ENCODE measurements at places on chromosomes 12 and 14.

DNA sequence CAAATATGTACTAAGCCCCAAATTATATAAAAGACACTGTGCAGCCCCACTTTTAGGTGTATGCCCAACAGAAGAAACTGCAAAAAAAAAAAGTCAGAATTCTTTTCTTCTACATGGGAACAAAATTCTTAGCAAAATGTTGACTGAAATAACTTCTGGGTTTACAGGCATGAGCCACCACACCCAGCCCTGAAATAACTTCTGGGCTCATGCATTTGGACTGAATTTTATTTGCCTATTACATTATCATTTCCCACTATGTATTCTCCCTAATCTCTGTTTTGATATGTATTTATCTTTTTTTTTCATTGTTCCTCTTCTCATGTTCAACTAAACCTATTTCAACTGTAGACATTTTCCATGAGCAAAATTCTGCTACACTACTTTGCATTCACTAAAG is 169.2 kb downstream of the GRIN2B start:
- DNase-seq: no peak

- no peak for DNase-seq
Measured at GRCh38 chr14:53460544-53460943, 307.4 kb upstream of the DDHD1 start.

DNA sequence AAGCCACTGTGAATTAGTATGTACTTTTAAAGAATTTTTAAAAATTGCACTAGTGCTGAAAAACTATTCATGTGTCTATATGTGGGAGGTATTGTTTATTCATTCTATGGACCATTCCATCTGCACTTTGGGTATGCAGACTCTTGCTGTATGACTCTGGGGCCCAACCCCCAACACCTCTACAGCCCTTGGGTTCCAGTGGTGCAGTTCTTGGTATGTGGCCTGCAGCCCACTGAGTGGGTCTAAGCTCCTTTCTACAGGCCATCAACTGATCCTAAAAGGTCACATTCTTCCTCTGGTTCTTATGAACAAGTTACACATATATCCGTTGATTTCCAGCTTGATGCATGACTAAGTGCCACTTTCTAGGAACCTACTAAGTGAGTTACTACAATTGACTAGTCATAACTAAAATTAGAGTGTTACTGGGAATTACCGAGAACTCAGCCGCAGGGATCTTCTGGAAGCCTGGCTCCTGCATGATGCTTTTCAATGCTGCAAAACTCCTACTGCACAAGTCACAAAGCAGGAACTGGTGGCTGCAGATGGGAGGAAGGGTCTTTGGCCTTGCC is 62.4 kb upstream of the MED13L start:
- no peak for DNase-seq

DNA sequence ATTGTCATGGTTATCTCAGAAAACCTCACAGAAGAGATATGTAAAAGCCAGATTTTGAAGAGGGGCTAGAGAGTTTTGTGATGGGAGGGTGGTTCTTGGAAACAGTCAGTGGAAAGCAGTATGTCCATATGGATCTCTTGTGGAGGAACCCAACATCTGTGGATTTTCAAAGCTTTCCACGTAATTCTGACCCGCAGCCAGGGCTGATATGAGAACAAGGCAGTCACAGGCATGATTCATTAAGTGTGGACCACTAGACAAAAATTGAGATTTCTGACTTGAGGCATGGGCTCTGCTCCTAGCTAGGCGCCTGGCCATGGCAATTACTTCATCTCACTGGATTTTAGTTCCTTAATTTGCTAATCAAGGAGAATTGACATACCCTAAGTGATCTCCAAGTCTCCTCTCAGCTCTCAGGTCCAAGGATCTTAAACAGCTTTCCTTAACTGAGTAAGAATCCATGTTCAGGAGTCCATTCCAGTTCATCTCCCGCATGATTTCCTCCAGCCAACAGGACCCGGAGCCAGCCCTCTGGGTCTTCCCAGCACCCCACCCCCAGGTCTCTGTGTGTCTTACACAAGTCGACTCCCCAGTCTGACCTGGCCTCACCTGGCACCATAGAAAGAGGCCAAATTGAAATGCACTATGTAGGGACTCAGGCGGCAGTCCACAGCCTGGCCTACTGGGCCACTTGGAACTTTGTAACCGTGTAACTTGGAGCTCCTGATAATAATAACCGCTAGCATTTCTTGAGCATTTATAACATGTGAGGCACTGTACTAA is 176.3 kb upstream of the PARP11 start:
- DNase-seq: no peak

GRCh38 chr14:72631401-72631800 is 262.5 kb downstream of the DPF3 start:
- DNase-seq: no peak

GRCh38 chr12:122021822-122022392 is at the start of gene BCL7A:
Gene BCL7A (plus strand): TSS chr12:122021884. CDS start chr12:122022092, 208 bp downstream.
- DNase-seq: peak; percentile 43

GRCh38 chr14:64983439-64984310 is 3.0 kb upstream of the FNTB start:
- DNase-seq: no peak

DNA sequence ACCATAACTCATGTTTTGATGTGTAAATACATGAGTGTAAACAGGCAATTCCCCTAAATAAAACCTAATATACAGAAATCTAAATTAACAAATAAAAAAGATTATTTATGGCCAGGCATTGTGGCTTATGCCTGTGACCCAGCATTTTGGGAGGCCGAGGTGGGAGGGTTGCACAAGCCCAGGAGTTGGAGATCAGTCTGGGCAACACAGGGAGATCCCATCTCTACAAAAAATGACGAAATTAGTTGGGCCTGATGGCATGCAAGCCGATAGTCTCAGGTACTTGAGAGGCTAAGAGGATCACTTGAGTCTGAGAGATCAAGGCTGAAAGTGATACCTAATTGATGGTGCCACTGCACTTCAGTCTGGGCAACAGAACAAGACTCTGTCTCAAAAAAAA is 48.7 kb downstream of the BCAT1 start:
- DNase-seq: no peak

DNA sequence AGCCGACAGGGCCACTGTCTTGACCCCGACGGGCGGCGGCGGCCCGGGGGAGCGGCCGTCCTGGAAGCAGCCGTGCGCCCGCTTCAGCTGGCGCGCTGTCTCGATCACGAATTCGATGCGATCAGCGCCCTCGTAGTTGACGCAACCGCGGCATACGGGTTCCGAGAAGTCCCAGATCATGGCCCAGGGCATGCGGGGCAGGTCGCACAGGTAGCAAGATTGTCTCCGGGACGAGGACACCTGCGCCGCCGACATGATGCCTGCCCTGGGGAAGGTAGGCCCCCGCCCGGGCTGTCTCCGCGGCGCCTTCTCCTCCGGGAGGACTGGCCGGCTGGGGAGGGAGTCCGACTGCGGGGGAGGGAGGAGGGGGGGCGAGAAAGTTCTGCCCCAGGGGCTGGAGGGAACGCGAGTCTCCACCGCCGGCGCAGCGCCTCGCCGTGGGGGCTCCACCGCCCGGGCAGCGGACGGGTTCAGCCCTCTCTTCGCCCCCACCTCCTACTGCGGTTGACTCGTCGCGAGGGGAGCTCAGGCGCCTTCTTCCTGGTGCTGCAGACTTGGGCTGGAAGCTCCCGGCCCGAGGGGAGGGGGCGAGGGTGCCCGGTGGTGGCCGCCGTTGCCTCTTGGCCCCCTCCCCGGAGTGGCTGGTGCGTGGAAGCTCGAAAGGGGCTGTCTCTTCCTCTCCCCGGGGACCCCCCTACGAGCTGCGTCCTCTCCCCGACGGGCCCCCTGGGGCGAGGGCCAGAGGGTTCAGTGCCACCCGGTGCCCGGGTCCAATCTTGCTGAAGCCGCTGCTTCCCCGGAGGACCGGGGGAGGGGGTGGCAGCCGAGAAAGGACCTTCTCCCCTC is 747 bp downstream of the IRF2BPL start:
- peak; percentile 62 for DNase-seq

DNA sequence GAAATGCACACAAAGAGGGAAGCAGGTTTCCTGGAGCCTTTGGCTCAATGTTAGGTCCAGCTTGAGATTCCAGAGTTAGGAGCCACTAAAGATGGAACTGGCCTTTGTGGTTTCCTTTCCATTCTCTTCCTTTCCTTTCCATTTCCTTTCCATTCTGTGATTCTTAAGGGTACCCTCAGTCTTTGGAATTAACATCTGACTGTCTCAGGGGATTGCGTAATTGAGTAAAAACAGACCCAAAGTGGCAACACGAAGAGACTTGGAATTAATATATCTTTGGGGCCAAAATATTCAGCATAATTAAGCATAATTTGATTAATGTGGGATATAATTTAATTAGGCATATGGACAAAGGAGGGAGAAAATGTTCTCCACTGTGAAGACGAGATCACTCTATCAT is 205.6 kb downstream of the CRADD start:
- no peak for DNase-seq

DNA sequence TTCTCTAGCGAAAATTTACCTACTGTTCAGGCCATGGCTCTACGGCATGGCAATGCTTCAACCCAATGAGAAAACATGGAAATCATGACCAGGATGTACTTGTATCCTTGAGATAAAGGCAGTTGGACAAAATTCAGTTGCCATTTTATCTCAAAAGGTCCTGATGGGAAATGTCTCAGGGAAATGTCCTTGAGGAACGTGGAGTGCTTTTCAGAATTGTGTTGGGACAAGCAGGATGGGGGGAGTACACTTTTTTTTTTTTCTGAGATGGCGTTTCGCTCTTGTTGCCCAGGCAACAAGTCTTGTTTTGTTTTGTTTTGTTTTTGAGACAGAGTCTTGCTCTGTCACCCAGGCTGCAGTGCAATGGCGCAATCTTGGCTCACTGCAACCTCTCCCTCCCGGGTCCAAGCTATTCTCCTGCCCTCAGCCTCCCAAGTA is 86.8 kb upstream of the EIF5 start:
- DNase-seq: no peak

- no peak for DNase-seq
Measured at GRCh38 chr14:100070310-100070709, 5.1 kb downstream of the EVL start.

GRCh38 chr12:19744705-19745218 is 305.5 kb downstream of the AEBP2 start:
- DNase-seq: no peak

DNA sequence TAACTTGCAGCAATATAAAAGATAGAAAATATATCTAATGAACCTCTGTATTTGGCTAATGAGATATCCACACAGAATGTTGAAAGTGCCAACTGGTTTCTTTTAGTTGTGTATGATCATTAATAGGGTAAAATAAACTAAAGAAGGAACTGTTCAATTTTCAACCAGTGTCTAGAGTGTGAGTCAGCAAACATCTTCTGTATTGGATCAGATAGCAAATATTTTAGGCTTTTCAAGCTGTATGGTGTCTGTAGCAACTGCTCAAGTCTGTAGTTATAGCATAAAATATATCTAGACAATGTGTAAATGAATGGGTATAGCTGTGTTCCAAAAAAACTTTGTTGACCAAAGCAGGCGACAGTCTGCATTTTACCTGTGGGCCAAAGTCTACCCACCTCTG is 23.5 kb upstream of the NOVA1 start:
- DNase-seq: no peak

DNA sequence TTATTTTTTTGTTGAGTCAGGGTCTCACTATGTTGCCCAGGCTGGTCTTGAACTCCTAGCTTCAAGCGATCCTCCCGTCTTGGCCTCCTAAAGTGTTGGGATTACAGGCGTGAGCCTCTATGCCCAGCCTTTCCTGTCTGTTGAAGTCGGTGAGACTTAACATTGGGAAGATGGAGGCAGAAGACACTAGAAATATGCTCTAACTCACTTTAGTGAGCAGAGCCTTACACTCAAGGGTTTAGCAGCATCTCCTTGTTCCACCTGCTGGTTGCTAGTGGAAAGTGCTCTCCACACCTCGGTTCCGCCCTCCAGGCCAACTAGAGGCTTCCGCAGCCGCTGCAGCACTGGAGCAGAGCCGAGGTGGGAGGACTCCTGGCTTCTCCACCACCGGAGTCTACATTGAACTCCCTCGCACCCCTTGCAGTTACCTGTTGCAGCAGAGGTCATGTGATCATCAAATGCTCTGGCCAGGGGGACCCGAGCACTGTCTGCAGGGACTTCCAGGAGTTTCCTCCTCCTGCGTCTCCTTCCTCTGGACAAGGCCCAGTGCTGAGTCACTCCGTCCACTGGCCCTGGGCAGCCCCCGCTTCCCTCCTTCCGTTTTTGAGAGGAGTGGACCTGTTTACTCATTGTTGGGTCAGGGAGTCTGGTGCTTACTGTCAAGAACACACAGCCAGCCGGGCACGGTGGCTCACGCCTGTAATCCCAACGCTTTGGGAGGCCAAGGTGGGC is 9.4 kb upstream of the HVCN1 start:
- peak; percentile 67 for DNase-seq

DNA sequence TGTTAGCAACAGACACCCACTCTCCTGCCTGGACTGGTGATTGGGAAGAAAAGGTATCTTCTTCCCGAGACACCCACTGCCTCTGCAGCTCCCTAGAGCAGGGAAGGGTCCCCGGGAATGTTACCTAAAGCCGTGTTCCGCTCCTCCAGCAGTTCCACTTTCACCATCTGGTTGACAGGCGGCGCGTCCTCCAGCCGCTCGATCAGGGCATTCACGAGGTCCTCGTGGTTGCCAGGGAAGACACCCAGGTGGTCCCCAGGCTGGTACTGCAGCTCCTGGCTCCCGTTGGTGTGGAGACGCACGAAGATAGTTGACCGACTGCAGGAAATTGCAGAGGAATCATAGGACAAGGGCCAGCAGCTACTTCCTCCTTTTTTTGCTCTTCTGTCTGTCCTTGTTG is 44.2 kb upstream of the FBXO21 start:
- no peak for DNase-seq

DNA sequence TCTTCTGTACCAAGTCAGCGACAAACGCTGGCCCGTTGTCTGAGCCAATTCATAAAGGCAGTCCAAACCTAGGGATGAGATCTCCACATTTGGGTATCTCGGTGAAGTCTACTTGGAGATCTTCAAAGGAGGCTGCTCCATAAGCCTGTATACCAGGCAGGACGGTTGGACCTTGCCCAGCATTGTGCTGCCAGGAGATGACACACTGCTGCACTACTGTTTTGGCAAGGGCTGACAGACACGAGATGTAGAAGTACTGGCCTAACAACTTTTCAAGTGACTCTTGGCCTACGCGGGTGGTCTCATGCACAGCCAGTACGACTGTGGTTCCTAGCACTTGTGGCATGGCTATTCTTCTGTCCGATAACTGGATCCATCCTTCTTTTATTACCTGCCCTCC is 135.3 kb downstream of the SLC38A6 start:
- no peak for DNase-seq

DNA sequence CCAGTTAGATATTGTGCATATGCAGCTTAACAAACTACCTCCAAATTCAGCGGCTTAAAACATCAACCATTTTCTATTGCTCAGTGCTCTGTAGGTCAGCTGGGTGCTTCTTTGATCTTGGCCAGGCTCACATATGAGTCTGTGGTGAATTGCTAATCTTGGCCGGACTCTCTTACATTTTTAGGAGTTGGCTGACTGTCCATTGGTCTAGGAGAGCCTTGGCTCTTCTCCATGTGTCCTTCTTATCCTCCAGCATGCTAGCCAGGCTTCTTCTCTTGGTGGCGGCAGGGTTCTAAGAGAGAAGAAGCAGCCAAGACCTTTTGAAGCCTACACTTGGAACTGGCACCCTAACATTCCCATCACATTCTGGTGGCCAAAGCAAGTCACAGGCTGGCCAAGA is 174.3 kb upstream of the PWP1 start:
- DNase-seq: no peak

GRCh38 chr12:66602483-66603143 is 76.3 kb downstream of the GRIP1 start:
- no peak for DNase-seq
